ENCODE measurements at places on chromosomes 12 and 14.

DNA sequence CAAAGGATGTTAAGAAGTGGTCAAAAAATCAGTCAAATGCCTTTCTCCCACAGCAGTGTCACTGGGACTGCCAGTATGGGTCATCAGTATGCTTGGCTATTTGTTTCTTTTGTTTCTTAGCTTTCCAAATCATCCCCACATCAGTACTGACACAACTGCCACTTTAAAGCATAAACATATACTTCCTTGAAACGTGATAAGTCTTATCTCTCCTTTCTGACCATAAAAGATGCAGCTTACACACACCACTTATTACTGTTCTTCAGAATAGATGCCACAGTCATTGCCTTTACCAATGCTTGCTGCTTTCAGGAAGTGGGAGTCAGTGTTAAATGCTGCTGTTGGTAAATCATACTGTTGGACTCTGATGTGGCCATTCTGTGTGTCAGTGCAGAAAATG is 18.6 kb upstream of the GARIN2 start:
- DNase-seq: no peak

GRCh38 chr12:9143929-9144729 is 28.4 kb upstream of the A2M start:
- no peak for DNase-seq

DNA sequence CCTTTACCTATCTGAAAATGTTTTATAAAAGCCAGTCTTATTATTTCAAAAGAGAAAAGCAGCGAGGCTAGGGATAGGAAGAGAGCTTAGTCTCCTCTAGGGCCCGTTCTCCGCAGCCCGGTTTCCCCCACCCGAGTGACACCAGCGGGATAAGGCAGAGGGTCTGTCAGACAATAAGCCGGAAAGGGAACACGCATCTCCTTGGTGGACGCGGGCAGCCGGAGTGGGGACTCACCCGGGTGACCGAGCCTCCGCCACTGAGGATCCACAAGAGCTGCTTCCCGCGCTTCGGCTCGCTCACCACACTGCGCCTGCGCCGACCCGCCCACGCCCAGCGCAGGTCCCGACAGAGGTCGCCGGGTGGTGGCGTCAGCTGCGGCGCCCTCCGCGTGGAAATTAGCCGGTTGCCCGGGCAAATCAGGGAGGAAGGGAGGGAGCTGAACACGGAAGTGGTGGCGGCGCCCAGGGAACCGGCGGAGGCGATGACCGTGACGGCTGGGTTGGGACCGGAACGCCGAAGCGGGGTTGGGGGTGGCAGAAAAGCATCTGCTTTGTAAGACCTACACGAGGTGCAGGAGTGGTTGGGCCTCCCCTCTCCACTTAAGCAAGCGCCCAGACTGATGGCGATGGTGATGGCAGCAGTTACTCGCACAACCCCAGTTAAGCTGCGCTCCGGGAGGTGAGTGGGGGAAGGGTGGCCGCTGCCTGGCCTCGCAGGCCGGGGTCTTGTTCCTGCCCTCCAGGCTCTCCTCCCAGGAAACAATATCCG is at the start of the genes SOCS4 and WDHD1:
SOCS4 (plus strand) TSS at position 444 of the 769 bp plus-strand sequence. CDS start 15,806 bp downstream, outside the sequence.
WDHD1 (minus strand) TSS at position 307 of the 769 bp plus-strand sequence. CDS start 312 bp downstream, outside the sequence.
- DNase-seq: peak; percentile 88

DNA sequence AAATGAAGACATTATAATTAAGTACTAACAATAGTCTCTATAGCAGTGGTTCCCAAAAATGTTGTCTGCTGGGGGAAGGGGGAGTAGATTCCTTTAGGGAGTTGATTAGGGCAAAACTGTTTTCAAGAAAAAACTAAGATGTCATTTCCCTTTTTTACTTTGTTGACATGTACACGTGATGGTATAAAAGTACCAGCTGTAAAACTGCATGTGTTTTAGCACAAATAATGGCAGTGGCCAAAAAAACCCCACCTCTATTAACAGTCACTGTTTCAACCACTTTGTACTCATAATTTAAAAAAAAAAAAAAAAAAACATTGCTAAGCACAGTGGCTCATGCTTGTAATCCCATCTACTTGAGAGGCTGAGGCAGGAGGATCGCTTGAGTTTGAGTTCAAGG is 61.7 kb downstream of the PPP1R12A start:
- no peak for DNase-seq

- peak; percentile 74 for DNase-seq
These were observed 82.7 kb downstream of the ADCK1 start for GRCh38 chr14:77882636-77883035.

DNA sequence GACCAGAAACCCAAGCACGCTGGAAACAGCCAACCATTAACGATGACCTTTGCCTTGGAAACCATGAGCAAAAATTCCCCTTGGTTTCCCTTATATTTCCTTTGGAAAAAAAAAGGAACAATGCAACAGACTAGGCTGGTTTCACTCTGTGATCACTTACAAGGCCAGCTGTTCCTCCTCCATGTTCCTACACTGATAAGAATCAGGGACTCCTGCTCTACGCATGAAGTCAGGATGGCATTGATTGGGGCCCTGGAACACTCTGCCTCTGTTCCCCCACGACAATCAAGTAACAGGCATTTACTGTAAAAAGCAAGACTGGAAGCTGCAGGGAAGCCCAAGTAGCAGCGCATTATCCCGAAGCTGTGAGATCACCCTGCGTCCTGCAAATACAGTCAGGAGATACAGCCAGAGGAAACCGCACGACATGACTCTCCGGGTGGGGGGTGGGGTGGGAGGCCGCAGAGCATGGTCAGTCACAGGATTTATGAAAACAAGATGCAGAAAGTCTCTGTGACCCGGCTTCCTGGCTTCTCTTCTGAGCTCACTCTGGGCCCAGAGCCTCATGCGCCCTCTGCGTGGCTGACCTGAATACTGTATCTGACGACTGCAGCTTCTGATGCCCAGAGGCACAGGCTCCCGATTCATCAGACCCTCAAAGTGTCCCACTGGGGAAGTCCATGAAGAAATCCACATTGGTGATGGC is 31.1 kb downstream of the SSH1 start:
- peak; percentile 98 for DNase-seq

- DNase-seq: peak; percentile 56
These were observed 490 bp downstream of the PRORP start for GRCh38 chr14:35122696-35123387.

GRCh38 chr14:50533241-50533705 is 904 bp upstream of the MAP4K5 start:
- DNase-seq: no peak
